ENCODE measurements at places on chromosomes 11 and 22. TPM values are rescaled to one million over a fixed set of nuclear protein-coding genes. Genes with fewer than 3 reads are reported as not detected.
A peak's percentile ranks its signal among the peaks of the same experiment; 100 is the strongest.

- no peak for DNase-seq
These were observed 86.3 kb downstream of the SNX19 start for GRCh38 chr11:130829920-130830511.

DNA sequence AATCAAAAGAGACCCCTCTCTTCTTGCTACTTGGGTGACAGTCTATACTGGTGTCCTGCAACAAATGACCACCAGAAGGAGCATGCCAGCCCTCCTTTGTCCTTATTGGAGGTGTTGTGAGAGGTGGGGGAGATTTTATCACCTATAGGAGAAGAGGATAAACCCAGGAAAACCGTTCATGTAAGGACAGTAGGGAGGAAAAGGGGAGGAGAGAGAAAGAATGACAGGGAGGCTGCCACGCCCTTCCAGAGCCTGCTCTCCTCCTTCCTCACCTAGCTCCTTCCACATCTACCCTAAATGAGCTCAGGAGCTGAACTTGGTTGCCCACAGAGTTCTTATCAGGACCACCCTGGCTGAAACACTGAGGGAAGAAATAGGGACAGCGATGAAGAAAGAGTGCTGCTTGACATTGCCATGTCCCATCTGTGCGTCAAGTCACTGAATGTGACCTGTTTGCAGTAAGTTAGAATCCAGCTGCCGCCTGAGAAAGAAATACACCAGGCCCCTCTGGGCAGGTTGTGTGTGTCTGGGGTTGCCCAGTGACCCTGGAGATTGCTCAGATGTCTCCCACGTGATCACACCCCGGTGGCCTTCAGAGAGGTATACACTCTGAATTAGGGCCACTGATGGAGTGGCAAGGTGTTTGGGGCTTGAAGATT is 40.4 kb upstream of the ETS1 start:
- DNase-seq = no peak

DNA sequence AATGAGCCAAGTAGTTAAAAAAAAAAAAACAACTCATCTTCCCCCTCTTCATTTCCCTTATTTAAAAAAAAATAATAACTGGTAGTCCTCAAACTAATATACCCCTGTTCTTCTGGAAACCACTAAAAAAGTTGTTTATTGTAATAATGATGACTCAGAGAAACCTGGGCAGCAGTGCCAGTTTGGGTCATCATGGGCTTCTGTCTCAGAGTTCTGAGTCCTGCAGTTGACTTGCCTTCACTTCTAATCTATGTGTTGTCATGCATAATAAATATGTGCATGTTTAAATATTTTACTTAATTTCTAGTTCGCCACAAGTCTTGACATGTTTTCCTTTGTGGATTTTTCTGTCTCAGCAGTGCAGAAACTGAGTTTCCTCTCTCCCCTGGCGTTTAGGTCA is 46.8 kb downstream of the PPP2R1B start:
- DNase-seq = no peak

GRCh38 chr11:65593518-65594414 is 1.8 kb downstream of the KCNK7 start:
- no peak for DNase-seq

DNA sequence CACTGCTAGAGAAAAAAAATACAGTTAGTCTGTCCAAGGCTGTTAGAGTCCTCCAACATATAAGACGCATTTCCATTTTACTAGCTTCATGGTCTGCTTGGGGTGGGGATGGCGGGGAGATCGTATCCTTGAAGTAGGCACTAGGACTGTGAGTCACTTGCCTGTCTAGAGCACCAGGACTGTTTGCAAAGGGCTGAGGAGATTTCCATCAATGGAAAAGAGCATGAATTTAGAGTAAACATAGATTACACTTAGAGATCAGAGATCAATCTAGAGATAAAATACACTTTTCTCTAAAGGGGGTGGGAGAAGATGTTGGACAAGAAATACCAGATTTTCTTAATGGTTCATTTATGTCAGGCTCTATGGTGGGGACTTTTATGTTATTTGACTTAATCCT is 1.7 kb upstream of the MS4A7 start:
- no peak for DNase-seq

- DNase-seq = no peak
These were observed 58.9 kb downstream of the RPUSD4 start for GRCh38 chr11:126152586-126152985.

DNA sequence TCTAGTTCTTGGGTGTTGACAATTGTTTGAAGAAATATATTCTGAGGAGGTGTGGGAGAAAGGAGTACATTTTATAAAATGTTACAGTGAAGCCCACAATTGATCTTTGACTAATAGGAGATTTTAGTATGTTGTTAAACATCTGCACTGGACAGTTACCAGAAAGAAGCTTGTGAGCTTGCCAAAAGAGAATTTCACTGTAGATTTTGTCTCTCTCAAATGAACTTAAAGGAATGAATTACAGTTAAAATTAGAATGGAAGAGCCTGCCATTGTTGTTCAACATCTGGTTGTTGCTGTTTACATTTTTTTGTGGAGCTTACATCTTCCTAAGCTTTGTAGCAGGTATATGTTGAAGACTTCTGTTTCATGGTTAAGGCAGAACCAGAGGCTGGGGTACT is 620.5 kb upstream of the CCDC179 start:
- no peak for DNase-seq

DNA sequence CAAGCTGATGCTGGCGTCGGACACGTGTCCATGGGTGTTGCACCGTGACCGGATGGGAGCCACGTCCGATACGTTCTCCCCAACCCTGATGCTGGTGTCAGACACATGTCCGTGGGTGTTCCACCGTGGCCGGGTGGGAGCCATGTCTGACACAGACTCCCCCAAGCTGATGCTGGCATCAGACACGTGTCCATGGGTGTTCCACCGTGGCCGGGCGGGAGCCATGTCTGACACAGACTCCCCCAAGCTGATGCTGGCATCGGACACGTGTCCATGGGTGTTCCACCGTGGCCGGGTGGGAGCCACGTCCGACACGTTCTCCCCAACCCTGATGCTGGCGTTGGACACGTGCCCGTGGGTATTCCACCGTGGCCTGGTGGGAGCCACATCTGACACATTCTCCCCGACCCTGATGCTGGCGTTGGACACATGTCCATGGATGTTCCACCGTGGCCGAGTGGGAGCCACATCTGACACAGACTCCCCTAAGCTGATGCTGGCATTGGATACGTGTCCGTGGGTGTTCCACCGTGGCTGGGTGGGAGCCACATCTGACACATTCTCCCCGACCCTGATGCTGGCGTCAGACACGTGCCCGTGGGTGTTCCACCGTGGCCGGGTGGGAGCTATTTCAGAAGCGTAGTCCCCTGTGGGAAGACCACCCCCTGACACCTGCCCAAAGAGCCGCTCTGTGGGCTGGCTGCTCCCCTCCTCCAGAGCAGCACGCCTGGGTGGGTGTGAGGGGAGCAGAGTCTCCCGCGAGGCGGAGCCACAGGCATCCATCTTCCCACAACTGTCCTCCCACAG is 20.0 kb downstream of the SELENOO start:
- no peak for DNase-seq

DNA sequence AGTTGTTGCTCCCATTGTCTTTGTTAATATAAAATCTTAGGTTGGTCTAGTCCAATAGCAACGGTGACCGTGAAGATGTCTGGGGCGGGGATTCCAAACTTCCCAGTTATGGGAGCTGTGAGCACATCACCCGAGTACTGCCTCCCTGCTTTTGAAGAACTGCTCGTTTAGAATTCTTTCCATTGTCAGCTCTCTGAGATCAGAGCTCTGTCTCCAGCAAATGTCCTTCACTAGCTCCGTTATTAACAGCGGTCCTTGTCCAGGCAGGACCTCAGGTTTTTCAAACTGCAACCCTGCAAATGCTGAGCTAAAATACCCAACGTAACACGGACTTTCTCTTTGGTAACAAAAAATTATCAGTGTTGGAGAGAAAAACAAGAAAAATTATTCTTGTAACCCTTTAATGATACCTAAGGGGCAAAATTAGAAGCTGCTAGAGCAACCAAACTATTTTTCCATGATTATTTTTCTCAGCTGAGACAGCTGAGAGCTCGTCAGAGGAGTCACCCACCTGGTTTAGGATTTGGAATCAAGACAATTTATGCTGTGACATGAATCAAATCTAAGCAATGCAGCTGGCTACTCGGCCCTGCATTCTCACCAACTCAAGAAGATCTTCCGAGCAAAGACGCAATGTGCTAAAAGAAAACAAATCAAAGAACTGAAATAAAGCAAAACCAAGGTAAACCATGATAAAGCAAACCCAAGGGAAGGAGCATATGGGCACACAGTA is 15.1 kb upstream of the EFCAB6 start:
- no peak for DNase-seq

GRCh38 chr11:128222245-128222884 is 365.0 kb downstream of the ETS1 start:
- DNase-seq = no peak

GRCh38 chr22:19759427-19760057 is 1.0 kb upstream of the TBX1 start:
- no peak for DNase-seq

DNA sequence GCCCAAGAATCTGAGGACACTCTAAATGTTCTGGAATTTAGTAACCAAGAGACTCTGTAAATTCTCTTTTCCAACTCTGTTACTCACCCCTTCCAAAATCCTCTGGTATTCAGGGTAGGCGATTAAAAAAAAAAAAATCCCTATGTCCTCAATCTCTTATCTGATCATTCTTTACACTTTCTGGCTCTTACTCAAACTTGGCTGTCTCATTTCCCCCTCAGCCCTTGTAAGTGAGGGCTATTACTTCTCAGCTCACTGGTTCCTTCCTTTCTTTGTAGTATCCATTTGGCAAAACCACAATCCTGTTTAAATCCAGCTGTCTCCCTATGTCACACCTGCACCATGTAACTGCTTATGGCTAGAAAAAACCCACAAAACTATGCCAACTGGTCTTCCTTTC is 12.7 kb upstream of the MSANTD2 start:
- peak; percentile 29 for DNase-seq

Gene CHCHD10
- 14.9 TPM for total RNA-seq

GRCh38 chr11:13338427-13339069 is 61.0 kb downstream of the BMAL1 start:
- peak; percentile 90 for DNase-seq

Gene NRIP3
- total RNA-seq = 28.7 TPM

Gene C11orf42
- total RNA-seq = not detected

DNA sequence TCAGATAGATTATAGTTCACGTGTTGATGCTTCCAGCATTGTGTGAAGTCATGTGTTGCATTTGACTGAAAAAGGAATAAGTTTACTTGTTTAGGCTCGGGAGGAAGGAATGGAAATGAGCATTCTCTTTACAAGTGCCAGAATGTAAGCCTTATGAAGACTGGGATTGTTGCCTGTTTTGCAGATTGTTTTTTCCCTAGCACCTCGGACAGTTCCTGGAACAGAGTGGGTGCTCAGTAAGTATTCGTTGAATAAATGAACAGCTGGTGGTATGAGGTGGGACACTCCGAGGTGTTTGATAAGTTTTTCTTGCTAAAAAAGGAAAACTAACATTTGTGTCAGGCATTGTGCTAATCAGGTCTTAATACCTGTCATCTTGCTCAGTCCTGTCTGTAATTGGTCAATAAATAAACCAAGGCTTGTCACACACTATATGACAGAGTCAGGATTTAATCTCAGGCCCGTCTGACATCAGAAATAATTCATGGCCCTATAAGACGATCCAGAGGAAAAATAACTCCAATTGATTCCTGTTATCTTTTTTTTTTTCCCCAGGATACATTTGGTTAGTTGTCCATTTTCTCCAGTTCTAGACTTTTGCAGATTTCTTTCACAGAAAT is 304.7 kb downstream of the NELL1 start:
- no peak for DNase-seq

- no peak for DNase-seq
These were observed 16.7 kb upstream of the ZC3H12C start for GRCh38 chr11:110076371-110076965.

Gene IGLL5
- not detected for total RNA-seq

Gene TRIM44
- 60.7 TPM for total RNA-seq

GRCh38 chr11:87176044-87176443 is 138.3 kb downstream of the TMEM135 start:
- DNase-seq = peak; percentile 6

DNA sequence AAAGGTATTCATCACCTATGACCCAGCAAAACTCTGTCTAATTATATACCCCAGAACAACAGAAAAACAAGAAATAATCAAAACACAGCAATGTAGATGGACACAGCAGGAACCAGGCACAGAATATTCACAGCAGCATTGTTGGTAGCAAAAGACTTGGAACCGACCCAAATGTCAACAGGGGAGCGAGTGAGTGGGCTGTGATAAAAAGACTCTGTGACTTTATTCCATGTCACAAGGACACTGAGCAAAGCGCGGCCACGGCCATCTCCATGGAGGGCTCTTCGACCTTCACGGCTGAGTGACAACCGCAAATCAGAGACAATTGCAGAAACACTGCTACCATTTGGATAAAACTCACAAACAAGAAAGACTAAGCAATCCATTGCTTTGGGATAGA is 1373.1 kb downstream of the TBC1D22A start:
- DNase-seq = no peak

Gene SPDYC
- total RNA-seq = not detected

- DNase-seq = peak; percentile 99
These were observed 6.7 kb downstream of the IL18 start for GRCh38 chr11:112156956-112157766.

Gene OR8A1
- not detected for total RNA-seq

Measured in H4 (cell line).